ENCODE measurements at places on chromosomes 1 and 21.

- DNase-seq: no peak
These were observed 65.1 kb upstream of the DPT start for GRCh38 chr1:168794057-168794456.

DNA sequence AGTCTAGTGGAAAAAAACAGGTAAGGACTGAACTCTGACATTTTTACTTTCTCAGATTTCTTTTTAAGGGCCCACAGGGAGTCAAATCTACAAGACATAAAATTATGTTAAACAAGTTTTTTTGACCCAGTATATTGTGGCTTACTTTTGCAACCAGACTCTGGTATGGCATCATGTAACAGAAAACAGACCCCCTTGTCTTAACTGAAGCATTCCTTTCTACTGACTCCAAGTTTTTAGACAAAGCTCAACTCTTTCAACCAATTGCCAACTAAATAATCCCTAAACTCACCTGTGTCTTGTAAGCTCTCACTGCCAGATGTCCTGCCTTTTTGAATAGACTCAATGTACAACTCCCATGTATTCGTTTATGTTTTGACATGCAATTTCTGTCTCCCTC, 64.3 kb downstream of the FASLG start:
- no peak for DNase-seq

GRCh38 chr1:170146720-170147263, 1.0 kb downstream of the NTMT2 start:
- DNase-seq: no peak

DNA sequence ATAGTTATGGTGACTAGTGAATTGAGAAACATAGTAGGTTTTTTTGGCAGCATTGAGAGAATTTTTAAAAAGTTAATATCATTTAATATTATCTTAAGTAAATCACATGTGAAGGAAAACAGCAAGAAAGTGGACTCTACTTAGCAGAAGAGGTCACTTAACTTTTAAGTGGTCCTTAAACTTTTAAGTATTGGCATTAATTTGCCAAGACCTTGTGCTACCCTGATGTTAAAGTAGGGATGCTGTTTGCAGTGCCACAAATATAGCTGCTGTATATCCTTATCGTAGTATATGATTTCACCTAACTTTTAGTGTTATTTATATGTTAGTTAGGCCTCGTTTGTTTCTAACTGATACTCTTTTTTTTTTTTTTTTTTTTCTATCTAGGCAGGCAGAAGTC, 40.2 kb downstream of the SMG7 start:
- no peak for DNase-seq

DNA sequence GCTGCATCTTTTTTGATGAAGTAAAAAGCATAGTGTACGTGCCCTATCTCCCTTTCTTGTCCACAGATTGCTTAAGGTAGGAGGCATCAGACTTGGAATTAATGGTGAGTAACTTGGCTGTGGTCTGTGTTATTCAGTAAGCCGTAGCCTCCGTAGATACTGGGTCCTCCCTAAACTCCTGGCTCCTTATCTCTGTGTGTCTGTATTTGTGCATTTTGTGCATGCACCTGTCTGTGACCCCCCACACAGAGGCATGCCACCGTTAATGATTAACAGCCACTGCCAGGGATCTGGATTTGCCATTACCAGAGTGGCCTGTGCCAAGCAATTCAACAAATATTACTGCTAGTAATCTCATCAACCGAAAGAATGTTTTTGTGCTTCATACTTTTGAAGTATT, 31.9 kb downstream of the MAP3K21 start:
- DNase-seq: no peak

DNA sequence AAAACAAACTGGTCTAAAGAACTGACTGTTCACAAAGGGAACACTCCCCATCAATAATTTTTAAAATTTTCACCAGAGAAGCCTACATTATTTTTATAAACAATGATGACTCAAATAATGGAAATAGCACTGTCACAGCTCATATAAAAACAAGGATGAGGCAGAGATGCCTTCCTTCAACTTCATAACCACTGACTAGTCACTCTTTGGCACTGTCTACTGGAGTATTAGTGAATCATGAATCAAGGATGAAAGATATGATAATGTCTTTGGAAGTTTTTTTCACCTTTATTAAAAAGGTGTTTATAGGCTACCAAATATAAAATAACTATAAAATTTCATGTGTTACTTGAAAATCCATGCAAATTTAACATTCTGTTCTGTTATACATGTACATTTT, 316.9 kb downstream of the VAV3 start:
- peak; percentile 20 for DNase-seq

DNA sequence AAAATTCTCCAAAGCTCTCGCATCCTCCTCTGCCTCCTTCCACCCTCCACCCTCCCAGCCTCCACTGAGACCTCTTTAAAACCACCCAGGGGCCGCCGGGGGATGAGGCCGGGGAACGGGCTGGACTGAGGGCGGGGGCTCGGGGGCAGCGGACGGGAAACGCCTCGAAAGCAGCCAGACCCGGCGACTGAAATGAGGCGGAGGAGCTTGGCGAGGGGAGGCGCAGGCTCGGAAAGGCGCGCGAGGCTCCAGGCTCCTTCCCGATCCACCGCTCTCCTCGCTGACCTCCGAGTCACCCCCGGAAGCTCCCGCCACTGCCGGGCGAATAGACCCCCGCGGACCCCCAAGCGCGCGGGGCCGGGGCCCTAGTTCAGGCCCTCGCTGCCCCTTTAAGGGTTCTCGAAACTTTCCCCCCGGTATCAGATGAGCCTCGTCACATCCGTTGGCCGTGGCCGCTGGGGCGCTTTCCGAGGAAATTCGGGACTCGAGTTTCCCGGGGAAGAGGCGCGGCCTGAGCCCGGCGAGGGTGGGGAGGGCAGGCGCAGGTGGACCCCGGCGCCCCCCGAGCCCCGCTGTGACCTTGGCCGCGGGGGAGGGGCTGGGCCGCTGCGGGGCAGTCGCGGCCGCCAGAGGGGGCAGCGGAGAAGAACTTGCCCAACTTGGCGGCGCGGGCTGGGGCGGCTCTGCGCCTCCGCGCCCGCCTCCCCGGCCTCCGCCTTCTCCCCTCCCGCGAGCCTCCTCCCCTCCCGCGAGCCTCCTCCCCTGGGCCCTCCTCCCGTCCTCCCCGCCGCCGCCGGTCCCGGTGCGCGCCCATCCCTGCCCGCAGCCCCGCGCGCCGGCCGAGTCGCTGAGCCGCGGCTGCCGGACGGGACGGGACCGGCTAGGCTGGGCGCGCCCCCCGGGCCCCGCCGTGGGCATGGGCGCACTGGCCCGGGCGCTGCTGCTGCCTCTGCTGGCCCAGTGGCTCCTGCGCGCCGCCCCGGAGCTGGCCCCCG, at the start of gene BACE2:
Gene BACE2, plus strand, starts transcription at position 813 of the 995 bp plus-strand sequence. Its CDS starts 104 bp downstream, at position 917.
- peak; percentile 91 for DNase-seq

Data from AG08396 (cell line).